ENCODE measurements at places on chromosomes 7 and 10.
A peak's percentile ranks its signal among the peaks of the same experiment; 100 is the strongest.

GRCh38 chr10:63788152-63788821 is 267.1 kb downstream of the REEP3 start:
- DNase-seq, result no peak

DNA sequence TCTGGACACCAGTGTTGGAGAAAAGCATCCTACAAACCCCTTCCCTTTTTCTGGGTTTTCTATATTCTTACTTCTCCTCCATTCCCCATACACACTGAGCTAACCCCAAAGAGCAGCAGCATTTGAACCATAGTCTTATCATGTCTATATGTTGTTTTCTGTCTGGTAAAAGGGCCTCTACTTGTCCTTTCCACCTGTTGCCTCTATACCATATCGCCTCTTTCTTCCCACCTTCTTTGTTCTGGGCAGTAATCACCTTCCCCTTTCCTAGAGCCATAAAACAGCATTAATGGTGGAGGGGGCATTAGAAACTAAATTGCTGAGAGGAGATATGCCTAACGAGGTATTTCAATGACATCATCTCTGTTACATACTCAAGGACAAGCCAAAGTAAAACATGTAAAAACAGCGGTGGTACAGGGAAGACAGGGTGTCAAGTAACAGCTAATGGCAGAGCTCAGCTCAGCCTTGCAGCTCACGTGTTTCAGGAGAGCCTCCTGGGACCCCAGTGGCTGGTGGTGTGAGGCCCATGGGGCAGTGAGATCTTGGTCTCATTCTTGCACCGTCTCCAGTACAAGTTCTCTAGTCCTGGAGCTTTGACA is 20.6 kb downstream of the NPY start:
- no peak for DNase-seq

- DNase-seq, result no peak
Measured at GRCh38 chr7:113015034-113015645, 71.5 kb downstream of the GPR85 start.

DNA sequence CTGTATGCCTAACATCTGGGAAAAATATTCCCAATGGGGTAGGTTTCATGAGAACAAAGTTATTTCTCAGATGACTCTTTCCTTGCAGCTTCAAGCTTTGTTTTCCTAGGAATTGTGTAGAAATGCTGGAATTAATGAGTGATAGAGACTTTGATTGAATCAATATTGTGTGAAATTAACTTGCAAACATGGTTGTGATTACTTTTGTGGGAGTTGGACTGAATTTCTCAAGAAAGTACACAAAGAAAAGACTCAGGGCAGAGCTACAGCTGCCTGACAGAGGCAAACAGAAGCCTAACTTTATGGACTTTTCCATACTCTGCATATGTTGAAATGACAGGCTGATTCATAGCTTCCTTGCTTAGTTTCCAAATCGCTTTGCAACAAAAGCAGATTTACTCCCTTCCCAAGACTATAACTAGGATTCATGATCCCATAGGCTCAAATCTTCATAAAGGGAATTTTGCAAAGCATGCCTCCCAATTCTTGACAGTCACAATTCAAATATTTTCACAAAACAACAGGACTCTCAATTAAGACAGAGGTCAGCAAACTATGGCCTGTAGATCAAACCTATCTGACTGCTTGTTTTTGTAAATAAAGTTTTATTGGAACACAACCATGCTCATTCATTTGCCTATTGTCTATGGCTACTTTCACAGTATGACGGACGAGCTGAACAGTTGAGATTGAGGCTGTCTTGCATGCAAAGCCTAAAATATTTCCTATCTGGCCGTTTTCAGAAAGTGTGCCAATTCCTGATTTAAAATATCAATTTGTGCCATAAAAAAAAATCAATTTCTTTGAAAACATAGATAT is 27.6 kb downstream of the NRP1 start:
- no peak for DNase-seq

DNA sequence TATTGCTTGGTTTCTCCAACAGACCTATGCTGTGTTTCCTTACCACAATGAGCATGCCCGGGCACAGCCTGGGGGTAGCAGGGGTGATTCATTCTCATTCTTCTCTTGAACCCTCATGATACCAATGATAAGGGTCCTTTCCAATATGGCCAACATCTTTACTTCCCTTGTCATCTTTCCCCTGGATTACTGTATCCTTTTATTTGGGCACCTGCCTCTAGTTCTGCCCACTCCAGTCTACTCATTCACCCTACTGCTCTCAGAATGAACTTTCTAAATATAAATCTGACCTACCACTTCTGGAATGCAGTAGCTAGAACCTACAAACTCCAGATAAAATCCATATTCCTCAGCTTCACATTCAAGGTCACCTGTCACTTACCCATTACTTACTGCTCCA is 26.4 kb upstream of the ITPRID1 start:
- no peak for DNase-seq

GRCh38 chr10:68471586-68472408 is at the start of gene DNA2:
Gene DNA2 (minus strand): TSS chr10:68471973. CDS start chr10:68471864, 109 bp downstream.
- peak; percentile 95 for DNase-seq

Data from GM13976 (cell line).